ENCODE measurements at places on chromosomes 3 and 15. TPM values are rescaled to one million over a fixed set of nuclear protein-coding genes. Genes with fewer than 3 reads are reported as not detected.
A peak's percentile ranks its signal among the peaks of the same experiment; 100 is the strongest.

- DNase-seq, result no peak
Observed at GRCh38 chr15:68990992-68991500, 23.4 kb upstream of the NOX5 start.

DNA sequence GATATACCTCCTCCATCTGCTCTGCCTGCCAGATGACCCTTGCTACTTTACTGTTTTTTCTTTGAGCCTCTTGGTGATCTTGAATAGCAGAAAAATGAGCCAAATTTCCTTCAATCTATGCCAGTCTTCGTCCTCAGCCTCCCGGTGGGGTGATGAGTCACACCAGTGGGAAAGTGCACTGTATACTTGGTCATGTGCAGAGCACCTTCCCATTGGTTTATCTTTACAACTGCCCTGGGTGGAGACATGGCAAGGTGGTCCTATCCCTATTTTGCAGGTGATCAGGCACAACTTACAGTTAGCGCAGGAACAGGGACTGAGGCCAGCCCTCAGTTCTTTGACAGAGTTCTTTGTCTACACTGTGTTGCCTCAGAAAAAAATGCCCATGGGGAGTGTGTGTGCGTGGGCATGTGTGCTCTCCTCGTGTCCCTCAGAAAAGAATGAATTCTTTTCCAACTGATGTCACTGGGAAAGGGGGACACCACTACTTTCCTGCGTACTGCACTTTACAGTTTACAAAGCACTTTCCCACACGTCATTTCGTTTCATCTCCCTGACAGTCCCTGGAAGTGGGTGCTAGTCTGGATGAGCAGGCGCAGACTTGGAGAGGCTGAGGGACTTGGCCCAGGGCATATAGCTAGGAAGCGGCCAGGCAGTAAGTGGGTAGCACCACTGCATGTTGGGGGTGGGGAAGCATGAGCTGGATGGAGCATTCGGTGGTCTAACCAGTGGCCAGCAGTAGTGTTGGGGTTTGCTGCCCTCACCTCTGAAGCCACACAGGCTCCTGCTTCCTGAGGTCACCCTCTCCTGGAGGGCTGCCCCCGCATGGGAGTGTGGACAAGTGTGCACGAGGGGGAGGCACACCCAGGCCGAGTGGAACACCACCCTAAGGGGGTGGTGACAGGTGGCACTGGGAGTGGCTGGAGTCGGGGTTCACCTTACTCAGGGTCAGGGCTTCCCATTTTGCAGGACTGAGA, 24.1 kb downstream of the SMAD3 start:
- no peak for DNase-seq

- DNase-seq, result no peak
Observed at GRCh38 chr3:192433704-192434103, 293.6 kb downstream of the FGF12 start.

GRCh38 chr3:10563396-10563795, 58.0 kb upstream of the ATP2B2 start:
- peak; percentile 28 for DNase-seq

GRCh38 chr3:112779011-112779410, 67.7 kb downstream of the CD200R1L start:
- no peak for DNase-seq

DNA sequence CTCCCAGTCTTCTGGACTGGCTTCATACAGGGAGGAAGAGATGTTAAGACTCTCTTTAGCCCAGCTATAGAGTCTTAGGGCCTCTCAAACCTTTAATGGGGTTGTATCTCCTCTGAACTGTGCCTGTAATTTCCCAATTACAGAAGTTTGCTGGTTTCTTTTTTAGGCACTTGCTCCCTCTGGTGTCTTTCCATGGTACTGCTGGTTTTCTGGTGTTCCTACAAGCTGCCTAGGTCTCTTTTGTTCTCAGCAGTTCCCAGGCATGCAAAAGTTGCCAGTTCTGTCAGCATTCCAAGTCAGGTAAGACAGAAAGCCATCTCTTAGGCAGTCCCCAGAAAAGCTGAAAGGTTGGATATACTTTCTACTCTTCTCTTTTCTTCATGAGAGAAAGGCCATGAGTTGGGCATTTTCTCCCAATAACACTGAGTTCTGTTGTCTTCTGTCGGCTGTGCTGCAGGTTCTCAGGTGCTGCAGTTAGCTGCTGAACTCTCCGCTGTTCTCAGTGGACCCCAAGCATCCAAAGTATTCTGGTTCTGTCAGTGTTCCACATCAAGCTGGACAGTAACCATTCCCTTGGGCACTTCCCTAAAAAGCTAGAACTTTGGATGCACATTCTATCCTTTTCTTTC, 54.4 kb upstream of the EHHADH start:
- DNase-seq, result no peak

ADGRG7 gene
- not detected for total RNA-seq

DNAJA4 gene
- total RNA-seq, result 11.4 TPM

PLAAT1 gene
- 1.5 TPM for total RNA-seq

TERC gene
- total RNA-seq, result 139 TPM

ZNF620 gene
- 1.4 TPM for total RNA-seq

PRRT3 gene
- total RNA-seq, result 2.1 TPM

DNA sequence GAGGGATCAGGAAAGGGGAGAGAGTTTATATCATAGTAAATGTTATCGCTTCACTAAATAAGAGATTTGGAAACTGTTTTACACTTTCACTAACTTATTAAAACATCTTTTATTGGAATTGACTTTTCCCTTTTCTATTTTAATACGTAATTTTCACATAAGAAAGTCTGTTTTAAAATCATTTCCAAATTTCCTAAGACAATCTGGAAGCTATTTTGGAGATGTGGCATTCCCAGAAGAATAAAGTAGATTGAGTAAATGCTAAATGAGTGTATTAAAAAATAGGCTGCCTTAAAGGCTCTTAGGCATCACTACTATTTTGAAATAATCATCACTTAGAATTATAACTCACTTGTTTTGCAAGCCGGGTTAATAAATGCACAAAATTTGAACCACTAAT, 763.5 kb downstream of the EDEM1 start:
- DNase-seq, result no peak

CFAP91 gene
- total RNA-seq, result 11.8 TPM

COL8A1 gene
- total RNA-seq, result 15.3 TPM

- no peak for DNase-seq
Observed at GRCh38 chr15:71207141-71207540, 91.9 kb downstream of the THSD4 start.

DNA sequence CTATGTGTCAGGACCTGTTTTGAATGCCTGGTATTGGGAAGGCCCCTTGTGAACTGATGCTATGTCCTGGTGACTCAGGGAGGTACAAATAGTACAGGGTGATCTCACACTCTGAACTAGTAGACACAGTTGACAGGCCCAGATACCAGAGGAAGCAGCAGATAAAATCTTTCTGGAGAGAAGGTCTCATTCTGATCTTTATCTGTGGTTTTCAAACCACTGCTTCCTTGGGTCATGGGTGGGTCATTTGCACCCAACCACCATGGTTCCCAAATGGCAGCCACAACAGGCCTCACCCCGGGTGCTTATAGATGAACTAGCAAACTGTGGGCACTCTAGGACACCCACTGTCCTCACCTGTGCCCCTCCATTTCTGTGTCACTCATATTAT, 43.4 kb downstream of the PXYLP1 start:
- no peak for DNase-seq

DNA sequence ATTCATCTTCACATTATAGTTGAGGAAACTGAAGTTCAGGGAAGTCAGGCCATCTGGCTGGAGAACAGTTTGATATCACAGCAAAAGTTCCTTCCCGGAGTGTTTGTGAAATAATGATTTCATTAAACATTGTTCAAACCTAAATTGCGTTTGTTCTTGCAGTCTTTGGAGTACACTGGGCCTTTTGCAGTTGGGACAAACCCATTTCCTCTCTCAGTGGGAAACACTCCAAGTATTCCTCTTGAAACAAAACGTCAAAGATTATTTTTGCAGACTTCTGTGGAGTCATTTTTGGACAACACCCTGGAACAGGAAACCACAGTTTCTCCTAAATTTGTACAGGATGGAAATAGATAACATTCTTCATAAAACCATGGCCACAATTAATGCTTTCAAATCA, 287.5 kb downstream of the PTPRG start:
- no peak for DNase-seq

GRCh38 chr3:125271127-125271526, 58.6 kb upstream of the SLC12A8 start:
- DNase-seq, result no peak

DNA sequence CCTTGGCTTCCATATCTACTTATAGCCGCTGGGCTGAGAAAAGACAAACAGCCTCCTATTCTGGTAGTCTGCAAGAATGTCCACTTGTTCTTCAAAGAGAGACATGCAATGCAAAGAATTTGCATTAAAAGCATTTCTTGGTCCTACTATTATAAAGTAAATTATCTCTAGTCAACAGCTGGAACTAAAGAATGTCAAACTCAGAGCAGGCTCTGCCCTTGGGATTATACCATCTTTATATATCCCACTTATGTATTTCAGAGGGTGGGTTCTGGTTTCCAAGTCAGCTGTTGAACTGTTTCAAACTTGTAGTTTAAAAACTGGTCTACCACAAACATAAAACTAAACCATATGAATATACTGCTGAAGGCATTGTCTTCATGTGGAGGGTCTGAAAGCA, 7.0 kb upstream of the ACTC1 start:
- no peak for DNase-seq

CD80 gene
- 0.27 TPM for total RNA-seq

DNA sequence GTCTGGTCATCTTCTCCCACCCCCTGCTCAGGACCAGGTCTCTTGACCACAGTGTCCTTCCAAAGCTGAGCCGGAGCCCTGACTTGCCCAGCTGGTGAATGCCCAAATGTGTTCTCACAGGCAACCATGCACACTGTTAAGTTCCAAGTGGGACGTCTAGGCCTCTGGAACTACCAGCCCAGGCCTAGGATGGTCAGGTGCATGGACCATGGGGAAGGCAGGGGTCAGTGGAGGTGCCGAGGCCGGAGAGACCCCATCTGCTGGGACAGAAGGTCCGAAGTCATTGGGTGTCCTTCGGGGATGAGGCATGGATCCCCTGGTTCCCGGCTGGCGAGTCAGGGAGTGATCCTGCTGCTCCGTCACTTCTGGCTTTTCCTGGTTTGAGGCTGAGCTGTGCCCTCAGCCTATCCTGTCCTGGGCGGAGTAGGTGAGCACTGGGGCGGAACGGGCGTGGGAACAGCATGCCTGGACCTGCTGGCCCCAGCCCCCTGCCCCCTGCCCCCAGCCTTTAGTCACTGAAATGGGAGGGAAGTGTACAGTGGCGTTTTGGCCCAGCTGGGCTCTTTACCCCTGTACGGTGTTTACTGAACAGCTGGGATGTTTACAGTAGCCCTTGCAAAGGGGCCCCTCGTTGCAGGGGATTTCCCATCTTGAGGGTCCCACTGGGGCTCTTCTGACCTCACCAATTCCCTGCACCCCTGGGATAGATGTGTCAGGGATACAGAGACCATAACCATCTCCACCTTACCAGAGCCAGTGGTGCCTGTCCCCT, 12.1 kb downstream of the SEMA3F start:
- DNase-seq, result no peak

DNA sequence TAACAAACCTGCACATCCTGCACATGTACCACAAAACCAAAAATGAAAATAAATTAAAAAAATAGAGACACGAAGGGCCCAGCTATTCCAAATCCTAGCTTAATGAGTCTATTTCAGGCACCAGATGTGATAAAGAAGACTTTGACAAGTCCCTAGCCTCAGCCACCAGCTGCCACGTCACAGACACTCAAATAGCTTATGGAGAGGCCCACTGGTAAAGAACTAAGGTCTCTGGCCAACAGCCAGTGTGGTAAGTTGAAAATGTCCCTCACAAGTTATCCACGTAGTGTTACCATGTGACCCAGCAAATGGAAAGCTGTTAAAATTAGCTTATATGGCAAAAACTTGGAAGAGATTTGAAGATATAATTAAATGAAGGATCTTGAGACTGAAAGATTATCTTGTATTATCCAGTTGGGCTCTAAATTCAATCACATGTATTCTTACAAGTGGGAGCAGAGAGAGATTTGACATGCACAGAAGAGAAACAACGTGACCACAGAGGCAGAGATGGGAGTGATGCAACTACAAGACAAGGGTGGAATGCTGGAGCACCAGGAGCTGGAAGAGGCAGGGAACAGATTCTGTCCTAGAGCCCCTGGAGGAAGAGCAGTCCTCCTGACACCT, 10.9 kb downstream of the ACSBG1 start:
- DNase-seq, result no peak

GRCh38 chr3:8658306-8659212, 14.0 kb upstream of the SSUH2 start:
- DNase-seq, result no peak
